H7 (cell line): ENCODE measurements at places on chromosomes 4 and X. TPM values are rescaled to one million over a fixed set of nuclear protein-coding genes. Genes with fewer than 3 reads are reported as not detected.
A peak's percentile ranks its signal among the peaks of the same experiment; 100 is the strongest.

Gene SLC25A5
- 383 and 395 TPM in 2 replicates for total RNA-seq

- DNase-seq: peak; percentile 90
Observed at GRCh38 chr4:8117278-8117682, 41.3 kb downstream of the ABLIM2 start.

- no peak for DNase-seq
Observed at GRCh38 chr4:48403358-48403757, 62.0 kb downstream of the SLAIN2 start.

DNA sequence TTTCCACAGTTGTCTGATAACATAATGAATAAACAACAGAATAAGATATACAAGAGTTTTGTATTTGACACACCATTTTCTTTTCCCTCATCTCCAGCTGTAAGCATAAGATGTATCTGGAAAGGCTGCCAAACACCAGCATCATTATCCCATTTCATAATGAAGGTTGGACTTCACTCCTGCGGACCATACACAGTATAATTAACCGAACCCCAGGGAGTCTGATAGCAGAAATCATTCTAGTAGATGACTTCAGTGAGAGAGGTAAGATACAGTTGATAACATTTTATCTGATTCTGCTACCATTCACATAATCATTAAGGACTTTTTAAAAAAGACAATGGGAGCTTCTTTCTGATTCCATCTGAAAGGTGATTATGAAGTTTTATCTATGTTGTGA, 535.2 kb downstream of the GALNTL6 start:
- no peak for DNase-seq

GRCh38 chr4:93436000-93436626, 392.4 kb upstream of the ATOH1 start:
- DNase-seq: peak; percentile 3

- no peak for DNase-seq
Observed at GRCh38 chr4:142645475-142646108, 200.5 kb downstream of the INPP4B start.

Gene EFHC2
- 0.69 and 0.89 TPM in 2 replicates for total RNA-seq

DNA sequence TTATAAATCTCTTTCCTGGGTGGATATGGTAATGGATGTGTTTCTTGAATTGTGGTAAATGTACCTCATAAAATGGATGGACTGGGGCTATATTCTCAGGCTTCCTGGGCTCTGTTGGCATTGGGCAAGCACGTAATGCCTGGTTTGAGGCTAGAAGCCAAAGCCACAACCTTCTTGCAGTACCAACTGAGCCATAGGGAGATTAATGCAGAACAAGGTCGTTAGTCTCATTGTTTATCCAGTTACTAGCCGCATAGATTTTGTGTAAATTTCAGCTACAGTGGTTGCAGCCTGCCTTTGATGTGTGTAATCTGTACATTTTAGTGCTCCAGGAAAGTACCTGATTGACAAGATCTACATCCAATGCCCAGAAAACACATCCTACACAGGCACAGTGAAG, 7.2 kb upstream of the LEF1 start:
- no peak for DNase-seq

DNA sequence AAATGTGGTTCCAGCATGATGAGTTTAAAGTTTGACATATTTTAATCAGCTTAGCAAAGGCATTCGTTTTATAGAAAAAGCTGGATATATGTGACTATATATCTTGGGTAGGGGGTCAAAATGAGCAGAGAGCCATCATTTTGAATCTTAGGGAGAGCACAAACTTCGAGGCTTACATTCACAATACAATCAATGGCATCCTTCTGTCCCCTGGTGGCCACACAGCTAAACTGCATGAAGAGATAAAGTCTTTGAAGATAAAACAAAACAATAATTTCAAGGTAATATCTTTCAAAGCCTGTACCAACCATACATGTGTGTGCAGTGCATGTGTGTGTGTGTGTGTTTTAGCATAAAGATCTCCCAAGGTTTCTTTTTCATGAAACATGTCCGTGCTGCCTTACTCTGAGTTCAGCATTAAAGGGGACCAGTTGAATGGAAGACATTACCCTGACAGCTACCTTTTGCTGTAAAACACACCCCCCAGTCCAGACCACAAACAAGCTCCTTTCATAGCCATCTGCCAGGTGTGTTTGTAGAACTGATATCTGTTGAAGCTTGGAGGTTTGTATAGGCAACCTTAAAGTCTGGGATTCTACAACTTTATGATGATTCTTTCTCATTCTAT, 22.0 kb downstream of the DYNLT3 start:
- DNase-seq: peak; percentile 18

Gene RIBC1
- total RNA-seq: 0.69 and 2.0 TPM in 2 replicates

DNA sequence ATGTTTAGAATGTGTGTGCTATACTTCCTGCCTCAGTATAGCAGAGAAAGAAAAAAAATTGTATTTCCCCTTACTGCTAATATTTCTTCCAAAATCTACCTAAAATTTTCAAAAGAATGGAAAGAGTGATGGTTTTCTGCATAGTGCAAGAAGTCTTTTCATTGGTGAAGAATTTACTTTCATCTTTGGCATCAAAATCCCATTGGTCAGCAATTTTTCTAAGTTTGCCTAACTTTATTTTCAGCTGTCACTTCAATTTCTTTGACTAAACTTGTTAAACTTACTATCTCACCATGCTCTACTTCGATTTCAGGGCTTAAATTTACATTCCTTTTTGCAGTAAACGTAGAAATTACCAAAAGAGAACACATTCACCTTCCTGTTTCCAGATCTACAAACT, 44.5 kb upstream of the MAGEB2 start:
- no peak for DNase-seq

DNA sequence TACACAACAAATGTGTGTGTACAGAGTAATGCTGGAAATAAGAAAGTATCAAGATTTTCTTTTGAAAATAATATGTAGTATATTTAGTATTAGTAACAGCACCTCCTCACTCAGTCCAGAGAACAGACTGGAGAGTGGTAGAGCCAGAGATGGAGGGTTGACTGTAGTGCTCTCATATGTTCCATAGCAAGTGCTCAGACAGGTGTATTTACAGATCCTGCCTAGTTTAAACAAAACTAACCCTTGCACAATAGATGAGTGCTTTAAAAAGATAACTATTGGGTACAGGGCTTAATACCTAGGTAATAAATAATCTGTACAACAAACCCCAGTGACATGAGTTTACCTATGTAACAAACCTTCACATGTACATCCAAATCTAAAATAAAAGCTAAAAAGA, 381.0 kb upstream of the EMCN start:
- no peak for DNase-seq

- DNase-seq: peak; percentile 60
Observed at GRCh38 chr4:5709207-5709575, 832 bp upstream of the EVC2 start.

DNA sequence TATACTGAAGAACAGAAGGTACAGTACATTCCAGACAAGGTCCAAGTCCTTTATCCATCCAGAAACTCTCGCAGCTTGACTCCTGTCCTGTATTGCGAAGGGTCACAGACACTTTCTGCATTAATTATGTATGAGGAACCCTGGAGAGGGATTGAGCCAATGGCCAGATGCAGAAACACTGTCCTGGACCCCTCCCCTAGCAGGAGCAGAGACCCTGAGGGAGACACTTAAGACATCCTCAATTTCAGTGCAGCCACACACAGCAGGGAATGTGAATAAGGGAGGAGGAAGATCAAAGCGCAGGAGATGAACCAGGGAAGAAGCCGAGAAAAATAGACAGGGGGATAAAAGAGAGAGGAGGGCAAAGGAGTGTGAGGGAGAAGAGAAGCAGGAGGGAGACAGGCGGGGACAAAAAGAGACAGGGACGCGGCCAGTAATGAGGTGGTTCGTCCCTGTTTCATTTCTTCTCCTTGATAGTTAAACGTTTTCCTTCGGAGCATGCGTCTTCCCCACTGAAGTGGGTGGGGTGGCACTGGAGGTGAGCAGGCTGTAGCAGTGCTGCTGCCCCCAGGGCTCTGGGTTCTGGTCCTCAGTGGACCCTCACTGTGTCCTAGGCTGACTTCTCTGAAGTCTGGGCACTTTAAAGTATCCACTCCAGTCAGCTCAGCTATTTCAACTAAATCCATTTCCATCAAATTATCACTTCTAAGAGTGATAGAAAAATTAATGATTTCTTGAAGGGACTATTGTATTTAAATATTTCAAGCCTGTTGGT, 356.4 kb upstream of the NOCT start:
- DNase-seq: peak; percentile 42
